Vagina (tissue), 2 donors: ENCODE measurements at places on chromosomes 5 and 9. TPM values are rescaled to one million over a fixed set of nuclear protein-coding genes. Genes with fewer than 3 reads are reported as not detected.

The FBLL1 gene
- total RNA-seq, result not detected

The DBH gene
- 12.0 TPM for total RNA-seq

The EIF4E1B gene
- total RNA-seq, result not detected

The NEUROG1 gene
- total RNA-seq, result not detected

The HK3 gene
- 7.4 TPM for total RNA-seq

The SPATA31C1 gene
- not detected for total RNA-seq
